ENCODE measurements at places on chromosomes 13 and 19. TPM values are rescaled to one million over a fixed set of nuclear protein-coding genes. Genes with fewer than 3 reads are reported as not detected.

Gene IL17D
- 0.46 TPM for total RNA-seq

DNA sequence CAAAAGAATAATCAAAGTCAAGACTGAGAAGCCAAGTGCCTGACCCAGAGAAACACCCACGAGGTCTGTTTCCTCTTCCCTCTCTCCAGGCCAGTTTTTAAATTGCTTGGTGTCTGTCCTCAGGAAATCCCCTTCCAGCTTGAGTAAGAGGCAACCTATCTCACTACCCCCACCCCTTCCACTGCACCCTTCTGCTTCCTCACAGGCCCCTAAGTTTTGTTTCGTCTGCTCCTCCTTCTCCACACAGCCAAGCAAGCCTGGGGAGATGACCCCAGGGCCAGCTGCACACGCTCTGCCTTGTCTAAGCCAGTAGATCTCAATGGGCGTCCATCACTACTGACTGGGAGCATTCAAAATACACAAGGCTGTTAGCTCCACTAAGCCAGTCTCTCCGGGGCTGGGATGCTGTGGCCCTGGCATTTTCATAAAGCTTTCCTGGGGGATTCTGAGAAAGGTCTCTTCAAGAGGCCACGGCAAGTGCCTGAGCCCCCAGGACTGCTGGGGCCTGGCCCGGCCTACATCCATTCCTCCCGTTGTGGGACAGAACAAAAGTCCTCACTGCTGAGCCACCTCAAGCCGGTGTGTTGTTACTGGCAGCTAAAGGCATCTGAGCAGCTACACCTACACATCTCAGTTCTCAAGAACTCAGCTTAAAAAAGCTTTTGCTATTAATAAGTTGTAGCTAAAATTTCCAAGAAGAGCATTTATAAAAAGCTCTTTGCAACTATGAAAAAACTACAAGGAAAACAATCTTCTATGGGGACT, 14.9 kb upstream of the IL4I1 start:
- H3K27ac ChIP-seq = no peak overlapping the region
- no peak for DNase-seq
- H3K4me3 ChIP-seq = no peak overlapping the region
- H3K27me3 ChIP-seq = no peaks in the 10 kb centered on the region
- no peaks in the 10 kb centered on the region for H3K36me3 ChIP-seq

Gene WDR62
- 51.4 TPM for total RNA-seq

Gene APOC4
- not detected for total RNA-seq

GRCh38 chr19:13978351-13979243, 26.3 kb downstream of the DCAF15 start:
- no peak overlapping the region for H3K27ac ChIP-seq
- H3K4me3 ChIP-seq = no peak overlapping the region
- DNase-seq = no peak
- H3K4me1 ChIP-seq = no peaks in the 10 kb centered on the region
- H3K27me3 ChIP-seq = no peaks in the 10 kb centered on the region

Gene SLC35E1
- 43.5 TPM for total RNA-seq

- H3K27ac ChIP-seq = peak overlapping the region; percentile 54
- H3K36me3 ChIP-seq = no peaks in the 10 kb centered on the region
- peaks cover 17% of the 10 kb centered on the region for H3K4me1 ChIP-seq
Observed at GRCh38 chr13:19596960-19597361, 35.6 kb upstream of the TPTE2 start.

DNA sequence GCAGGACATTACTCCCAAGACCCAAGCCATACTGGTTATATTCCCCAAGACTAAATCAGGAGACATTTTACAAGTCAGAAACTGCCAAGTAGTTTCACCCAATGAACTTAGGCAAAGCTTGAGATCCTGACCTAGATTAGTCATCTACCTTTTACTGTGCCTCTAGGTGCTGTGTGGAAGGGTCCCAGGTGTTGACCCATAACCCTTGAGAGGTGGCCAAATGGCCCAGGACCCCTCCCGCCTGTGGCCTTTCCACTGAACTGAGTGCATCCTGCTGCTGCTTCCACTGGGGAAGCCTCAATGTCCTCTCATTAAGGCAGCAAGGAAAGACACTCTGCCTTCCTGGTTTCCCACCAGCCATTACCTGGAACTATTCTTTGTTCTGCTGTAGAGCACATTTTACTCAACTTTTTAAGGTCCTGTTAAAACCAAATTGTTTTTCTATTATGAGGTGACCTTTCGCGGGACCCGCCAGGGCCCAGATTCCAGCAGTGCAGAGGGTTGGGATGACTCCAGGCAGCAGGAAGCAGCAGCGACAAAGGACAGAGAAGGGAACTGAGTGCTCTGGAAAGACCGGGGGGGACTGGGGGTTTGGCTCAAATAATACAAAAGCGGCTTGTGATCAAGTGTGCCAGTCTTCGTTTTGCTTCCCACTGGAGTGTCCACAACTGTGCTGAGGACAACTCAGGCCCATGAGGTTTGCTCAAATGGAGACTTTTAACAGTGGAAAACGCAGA, 27.1 kb downstream of the ANKRD10 start:
- no peak for DNase-seq
- no peak overlapping the region for H3K4me3 ChIP-seq
- H3K27ac ChIP-seq = no peak overlapping the region
- no peaks in the 10 kb centered on the region for H3K4me1 ChIP-seq

Gene CCDC194
- total RNA-seq = 0.51 TPM

DNA sequence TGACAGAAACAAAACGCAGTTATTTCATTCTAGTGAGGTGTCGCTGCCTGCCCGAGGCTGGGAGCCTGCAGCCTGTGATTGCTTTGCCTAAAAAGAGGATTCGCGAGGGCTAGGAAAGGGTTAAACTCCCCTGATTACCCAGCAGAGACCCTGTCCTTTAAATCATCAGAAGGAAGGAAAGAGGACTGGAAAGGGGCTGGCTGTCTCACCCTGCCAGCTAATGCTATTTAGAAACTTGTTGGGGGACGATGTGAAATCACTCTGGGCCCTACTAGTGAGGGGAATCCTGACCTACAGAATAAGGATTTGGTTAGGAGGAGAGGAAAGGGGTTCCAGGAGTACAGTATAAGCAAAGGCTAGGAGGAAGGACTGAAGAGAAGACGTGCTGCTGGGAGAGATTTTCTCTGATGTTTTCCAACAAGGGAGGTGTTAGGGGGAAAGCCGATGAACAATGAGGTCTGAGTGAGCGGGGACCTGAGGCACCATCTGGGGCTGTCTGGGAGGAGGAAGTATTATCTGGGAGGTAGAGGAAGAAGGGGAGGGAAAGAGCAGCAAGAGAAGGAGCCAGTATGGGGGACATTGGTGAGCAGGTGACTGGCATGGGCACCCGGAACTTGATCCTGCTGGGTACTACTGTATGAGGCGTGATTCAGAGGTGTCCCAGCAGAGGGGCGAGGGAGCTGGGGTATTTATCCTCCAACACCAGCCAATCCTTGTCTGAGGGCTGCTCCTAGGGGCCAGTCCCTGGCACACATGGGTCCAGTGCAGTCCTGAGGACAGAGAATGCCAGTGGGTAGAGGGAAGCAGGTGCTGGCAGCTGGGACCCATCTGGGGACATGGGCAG, 55.7 kb upstream of the PTPRS start:
- no peak overlapping the region for H3K27ac ChIP-seq
- no peak for DNase-seq
- H3K4me1 ChIP-seq = no peaks in the 10 kb centered on the region
- no peaks in the 10 kb centered on the region for H3K36me3 ChIP-seq
- no peak overlapping the region for H3K4me3 ChIP-seq

Gene ARMC6
- total RNA-seq = 51.4 TPM

DNA sequence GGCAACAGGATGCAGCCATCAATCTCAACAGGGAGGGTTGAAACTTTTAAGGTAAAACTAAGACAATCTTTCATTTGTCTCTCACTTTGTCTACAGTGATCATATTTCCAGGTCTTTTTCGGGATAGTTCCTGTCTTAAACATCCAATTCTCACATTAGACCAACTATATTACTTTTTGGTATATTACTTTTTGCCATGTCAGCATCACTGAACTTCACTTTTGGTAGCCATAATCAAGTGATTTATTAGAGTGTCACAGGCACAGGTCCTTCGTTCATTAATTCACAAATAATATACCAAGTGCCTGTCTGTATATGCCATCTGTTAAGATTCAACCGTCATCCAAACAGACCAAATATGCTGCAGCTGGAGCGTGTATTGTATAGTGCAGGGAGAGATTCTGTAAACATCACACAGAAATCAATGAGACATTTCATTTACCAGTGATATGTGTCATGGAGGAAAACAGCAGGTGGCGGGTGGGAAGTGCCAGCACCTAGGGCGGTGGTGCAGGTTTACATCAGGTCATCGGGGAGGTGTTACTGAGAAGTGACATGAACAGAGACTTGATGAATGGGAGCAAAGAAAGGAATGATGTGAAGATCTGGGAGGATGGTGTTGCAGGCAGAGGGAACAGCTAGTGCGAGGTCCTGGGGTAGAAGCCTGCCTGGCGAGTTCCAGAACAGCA, 24.9 kb downstream of the ARHGEF7 start:
- DNase-seq = no peak
- no peaks in the 10 kb centered on the region for H3K36me3 ChIP-seq
- H3K4me1 ChIP-seq = no peaks in the 10 kb centered on the region
- no peak overlapping the region for H3K27ac ChIP-seq

GRCh38 chr13:64078480-64078936, 2662.9 kb upstream of the PCDH20 start:
- H3K4me3 ChIP-seq = no peak overlapping the region
- H3K27ac ChIP-seq = no peak overlapping the region
- no peaks in the 10 kb centered on the region for H3K27me3 ChIP-seq
- DNase-seq = no peak

Gene LILRB4
- not detected for total RNA-seq

DNA sequence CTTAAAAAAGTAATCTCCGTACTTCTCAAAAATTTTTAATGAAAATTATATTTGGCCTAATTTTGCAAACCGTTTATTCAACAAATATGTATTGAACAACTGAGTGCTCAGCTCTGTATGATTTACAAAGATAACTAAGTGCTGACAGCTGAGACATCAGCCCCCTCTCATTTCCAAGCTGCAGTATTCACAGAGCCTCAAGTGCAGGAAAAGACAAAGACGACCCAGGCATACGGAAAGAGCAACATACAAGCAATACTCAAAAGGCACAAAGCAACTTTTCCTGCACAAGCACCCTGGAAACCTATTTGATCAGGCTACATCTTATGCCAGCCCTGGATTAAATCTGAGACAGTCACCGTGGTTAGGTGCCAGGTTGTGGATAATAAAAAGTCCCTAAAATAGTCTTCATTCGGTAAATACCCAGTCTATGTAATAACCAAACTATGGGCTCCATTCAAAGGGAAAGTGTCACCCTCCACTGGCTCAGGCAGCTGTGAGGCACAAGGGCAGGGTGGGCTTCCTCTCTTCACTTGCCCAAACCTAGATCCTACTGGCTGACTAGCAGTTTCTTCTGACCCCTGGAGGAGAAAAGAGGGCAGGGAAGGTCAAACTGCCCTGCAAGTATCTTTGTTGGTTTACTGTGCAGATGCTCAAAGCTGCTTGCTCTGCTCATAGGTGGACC, 65.5 kb downstream of the TBC1D4 start:
- H3K27ac ChIP-seq = no peak overlapping the region
- H3K27me3 ChIP-seq = no peaks in the 10 kb centered on the region
- no peaks in the 10 kb centered on the region for H3K36me3 ChIP-seq
- H3K4me3 ChIP-seq = no peak overlapping the region
- H3K4me1 ChIP-seq = peaks cover 3% of the 10 kb centered on the region

- no peaks in the 10 kb centered on the region for H3K27me3 ChIP-seq
- peak overlapping the region; percentile 79 for H3K27ac ChIP-seq
- peaks cover 12% of the 10 kb centered on the region for H3K4me1 ChIP-seq
- H3K4me3 ChIP-seq = peak overlapping the region; percentile 76
- DNase-seq = no peak
Observed at GRCh38 chr19:8609279-8610040, 1.1 kb downstream of the ADAMTS10 start.

Gene ELANE
- 0.57 TPM for total RNA-seq

Gene SIX5
- total RNA-seq = 38.7 TPM

DNA sequence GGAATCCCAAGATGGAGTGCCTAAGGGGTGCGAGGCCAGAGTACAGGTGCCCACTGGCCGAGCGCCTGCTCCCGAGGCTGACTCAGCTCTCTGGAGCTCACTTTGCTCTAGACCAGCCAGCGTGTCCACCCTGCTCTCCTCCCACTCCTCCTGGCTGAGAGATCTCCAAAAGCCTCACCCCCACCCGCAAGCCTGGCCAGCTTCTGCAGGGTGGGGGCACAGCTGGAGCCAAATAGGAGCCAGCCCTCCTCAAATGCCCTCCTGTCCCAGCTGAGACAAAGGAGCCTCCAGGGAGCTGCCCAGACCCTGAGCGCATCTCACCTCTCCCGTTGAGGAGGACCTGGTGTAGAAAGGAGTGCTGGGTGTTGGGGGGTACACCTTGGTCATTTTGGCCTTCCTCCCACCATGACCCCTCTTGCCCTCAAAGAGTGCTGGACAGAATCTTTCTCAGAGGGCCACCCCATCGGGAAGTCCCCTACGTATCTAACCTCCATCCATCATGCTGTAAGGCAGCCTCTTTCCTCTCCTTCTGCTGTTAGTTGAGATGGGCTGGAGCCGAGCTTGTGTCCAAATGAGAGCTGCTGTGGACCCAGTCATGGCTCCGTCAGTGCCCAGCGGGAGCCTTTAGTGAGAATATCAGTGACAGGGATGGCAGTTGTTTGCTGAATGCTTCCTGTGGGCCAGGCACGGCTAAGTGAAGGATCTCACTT, 123.9 kb upstream of the VSTM2B start:
- H3K4me3 ChIP-seq = no peak overlapping the region
- no peak for DNase-seq
- H3K27ac ChIP-seq = no peak overlapping the region
- peaks cover 3% of the 10 kb centered on the region for H3K4me1 ChIP-seq
- no peaks in the 10 kb centered on the region for H3K36me3 ChIP-seq

DNA sequence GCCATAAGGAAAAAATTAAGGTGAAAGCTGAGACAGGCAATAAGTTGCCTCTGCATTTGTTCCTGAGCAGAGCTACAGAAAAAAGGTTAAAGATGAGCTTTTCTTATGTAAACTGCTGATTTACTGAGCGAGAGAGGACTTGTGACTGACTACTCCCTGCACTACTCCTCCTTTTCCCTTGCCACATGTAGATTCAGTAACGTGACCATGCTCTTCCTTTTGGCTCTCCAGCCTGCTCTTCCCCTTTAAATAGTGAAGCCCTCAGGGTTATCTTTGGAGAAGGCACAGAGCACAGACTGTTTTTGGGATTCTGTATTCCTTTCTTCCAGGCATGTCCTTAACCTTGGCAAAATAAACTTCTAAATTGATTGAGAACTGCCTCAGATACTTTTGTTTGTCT, 630.2 kb downstream of the UQCRFS1 start:
- no peak for DNase-seq
- no peaks in the 10 kb centered on the region for H3K36me3 ChIP-seq
- no peaks in the 10 kb centered on the region for H3K27me3 ChIP-seq
- no peak overlapping the region for H3K4me3 ChIP-seq
- no peaks in the 10 kb centered on the region for H3K4me1 ChIP-seq

Gene ZNF850
- total RNA-seq = 15.3 TPM

Gene ZNF90
- 7.5 TPM for total RNA-seq

Gene ACP7
- total RNA-seq = 10.3 TPM

Gene FFAR3
- not detected for total RNA-seq

Gene LAIR1
- total RNA-seq = 0.05 TPM

All from Panc1 (cell line).